ENCODE measurements at places on chromosomes 16 and 17.
A peak's percentile ranks its signal among the peaks of the same experiment; 100 is the strongest.

- DNase-seq, result peak; percentile 77
These were observed 86.6 kb downstream of the SNX11 start for GRCh38 chr17:48194097-48194550.

GRCh38 chr17:32689348-32689747 lies 187.6 kb downstream of the MYO1D start:
- DNase-seq, result no peak

- no peak for DNase-seq
These were observed 39.4 kb upstream of the FOXF1 start for GRCh38 chr16:86470964-86471363.

GRCh38 chr17:16398270-16399267 lies 16.8 kb upstream of the TRPV2 start:
- no peak for DNase-seq

DNA sequence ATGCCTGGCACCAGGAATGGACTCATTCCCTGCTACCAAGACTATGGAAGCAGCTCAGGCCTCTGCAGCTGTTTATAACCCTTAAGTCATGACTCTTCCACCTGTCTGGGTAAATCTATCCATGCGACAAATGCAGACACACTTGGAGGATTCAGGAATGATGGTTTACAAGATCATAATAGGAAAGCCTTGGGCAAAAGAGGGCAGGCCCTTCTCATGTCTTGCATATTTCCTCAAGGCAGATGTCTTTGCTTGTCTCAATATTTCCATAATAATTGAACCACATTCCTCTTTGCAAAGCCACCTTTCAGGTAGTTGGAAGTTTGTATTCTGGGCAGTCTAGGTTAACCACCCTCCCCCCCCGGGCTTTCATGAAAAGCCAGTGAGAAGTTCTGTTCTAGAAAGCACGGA lies 884 bp upstream of the JPT1 start:
- no peak for DNase-seq

DNA sequence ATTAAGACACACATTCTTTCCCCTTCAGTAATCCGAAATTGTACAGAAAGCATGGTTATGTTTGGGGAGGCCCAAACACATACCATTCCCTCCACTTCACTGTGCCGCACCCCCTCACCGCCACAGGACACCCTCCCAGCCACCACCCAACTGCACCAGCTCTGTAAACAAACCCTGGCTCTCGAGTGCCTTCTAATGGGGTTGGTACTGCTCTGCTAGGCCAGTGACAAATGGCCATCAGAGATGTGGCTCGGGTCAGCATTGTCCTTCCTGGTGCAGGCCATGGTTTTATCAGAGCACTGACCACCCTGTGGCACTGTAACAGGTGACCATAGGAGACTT lies 24.0 kb upstream of the SREBF1 start:
- no peak for DNase-seq

DNA sequence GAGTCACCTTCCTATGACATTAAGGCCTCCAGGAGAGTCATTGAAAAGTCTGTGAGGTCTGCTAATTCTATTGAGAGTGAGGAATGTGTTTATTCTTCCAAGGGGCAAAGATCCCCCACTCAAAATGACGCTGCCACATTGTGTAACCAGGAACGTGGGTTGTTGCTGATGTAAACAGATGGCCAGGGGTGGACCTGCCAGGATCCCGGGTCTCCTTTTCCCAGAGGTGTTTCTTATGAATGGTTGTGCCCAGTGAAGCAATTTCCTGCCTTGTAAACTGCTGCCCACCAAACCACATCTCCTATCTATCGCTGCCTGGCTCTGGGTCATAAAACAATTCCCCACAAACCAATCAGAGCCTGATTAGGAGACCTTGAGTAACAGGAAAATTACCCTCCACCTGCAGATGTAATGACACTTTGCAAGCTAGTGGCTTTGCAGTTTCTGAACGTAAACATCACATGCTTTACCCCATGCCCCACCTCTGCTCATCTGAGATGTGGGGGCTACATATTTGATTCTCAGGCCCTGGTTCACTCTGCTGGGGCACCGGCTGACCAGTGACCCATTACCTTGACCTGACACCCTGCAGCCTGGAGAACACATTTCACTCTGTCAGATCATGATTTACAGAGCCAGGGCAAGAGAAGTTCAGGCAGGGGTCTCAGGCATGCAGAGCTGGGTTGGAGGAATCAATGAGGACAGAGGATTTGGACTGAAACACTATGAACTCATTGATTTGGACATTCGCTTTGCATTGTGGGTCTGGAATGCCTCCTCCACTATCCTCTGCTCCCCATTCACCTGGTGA lies 33.1 kb upstream of the DDX52 start:
- DNase-seq, result no peak

- DNase-seq, result no peak
These were observed 2.9 kb upstream of the MYO1C start for GRCh38 chr17:1495265-1495989.

DNA sequence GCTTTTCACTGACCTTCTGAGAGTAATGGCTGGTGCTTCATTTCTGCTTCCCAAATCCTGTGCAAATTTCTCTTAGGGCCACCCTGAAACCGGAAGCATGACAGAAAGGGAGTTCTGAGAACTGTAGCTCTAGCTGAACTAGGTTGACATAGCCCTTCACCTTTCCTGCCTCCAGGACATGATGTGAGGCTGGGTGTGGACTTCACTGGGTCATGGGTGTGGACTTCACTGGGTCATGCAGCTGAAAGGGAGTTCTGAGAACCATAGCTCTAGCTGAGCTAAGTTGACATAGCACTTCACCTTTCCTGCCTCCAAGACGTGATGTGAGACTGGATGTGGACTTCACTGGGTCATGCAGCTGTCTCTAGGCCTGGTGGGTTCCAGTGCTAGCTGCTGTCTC lies 54.3 kb upstream of the NLRP1 start:
- DNase-seq, result no peak

GRCh38 chr17:13413001-13413400 lies 188.7 kb downstream of the HS3ST3A1 start:
- peak; percentile 36 for DNase-seq

- DNase-seq, result peak; percentile 96
These were observed 71.3 kb downstream of the SMG6 start for GRCh38 chr17:2232244-2232638.

DNA sequence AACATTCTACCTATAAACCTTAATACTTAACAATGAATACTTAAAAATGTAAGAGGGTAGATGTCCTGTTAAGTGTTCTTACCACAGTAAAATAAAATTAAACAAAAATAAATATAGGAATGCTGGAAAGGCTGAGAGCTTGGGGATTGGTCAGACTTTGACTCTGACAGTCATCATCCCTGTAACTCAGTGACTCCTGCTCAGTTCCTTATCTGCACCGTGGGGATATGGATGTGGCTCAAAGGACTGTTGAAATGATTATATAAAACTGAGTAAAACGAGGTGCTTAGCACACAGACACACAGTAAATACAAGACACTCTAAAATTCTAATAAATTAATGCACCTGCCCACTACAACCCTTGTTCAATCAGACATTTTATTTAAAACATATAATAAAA lies 338.6 kb downstream of the TMEM114 start:
- DNase-seq, result no peak

GRCh38 chr17:73625006-73625405 lies 19.2 kb downstream of the SDK2 start:
- no peak for DNase-seq

- peak; percentile 76 for DNase-seq
These were observed 121.9 kb downstream of the CDYL2 start for GRCh38 chr16:80682421-80683070.

GRCh38 chr16:8928467-8928957 lies 35.2 kb downstream of the USP7 start:
- DNase-seq, result no peak

GRCh38 chr17:55540414-55541091 lies 29.3 kb upstream of the SMIM36 start:
- DNase-seq, result peak; percentile 81

GRCh38 chr16:84656649-84657048 lies 8.3 kb downstream of the KLHL36 start:
- no peak for DNase-seq

- no peak for DNase-seq
These were observed 7.9 kb downstream of the KLHDC4 start for GRCh38 chr16:87757841-87758426.

DNA sequence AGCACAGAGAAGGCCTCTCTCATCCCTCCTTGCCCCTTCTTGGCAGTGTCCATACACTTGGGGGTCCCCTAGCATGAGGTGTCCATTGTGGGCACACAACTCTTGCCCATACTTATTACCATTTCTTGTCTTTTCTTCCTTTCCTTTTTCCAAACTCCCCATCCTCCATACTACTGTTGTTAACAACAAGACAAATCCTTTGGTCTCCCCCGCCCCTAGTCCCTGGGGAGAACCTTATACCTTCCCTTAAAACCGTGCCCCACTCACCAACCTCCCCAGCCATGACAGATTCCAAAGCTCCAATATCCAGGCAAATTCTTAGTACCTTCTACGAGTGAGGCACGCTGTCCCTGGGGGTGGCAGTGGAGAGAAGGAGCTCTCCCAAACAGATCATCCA lies 82.9 kb downstream of the GAS7 start:
- DNase-seq, result no peak

DNA sequence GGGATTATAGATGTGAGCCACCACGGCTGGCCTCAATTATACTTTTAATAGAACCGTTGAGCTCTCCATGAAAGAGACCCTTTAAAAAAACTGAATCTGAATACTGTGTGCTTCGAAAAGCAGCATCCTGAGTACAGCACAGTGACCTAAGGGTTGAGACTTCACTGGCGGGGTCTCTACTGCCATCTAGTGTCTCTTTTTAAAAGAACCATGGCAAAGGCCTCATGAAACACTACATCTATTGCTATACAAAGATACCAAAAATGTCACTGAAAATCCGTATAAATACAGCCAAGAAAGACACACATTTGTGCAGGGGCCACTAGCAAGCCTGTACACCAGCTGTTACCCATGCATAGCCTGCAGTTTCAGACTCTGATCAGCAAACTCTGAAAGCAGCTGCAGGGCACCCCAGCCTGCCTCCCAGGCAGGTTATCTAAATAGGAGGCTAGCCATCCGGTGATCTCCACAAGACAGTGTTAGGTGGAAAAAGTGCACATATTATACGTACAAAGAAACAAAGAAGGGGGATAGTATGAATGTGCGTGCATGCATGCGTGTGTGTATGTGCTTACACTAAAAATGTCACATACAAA lies 35.3 kb downstream of the NPLOC4 start:
- DNase-seq, result peak; percentile 77

GRCh38 chr17:36602924-36603384 lies 1.6 kb downstream of the MRM1 start:
- DNase-seq, result peak; percentile 69

- DNase-seq, result no peak
These were observed 8.3 kb downstream of the TFAP4 start for GRCh38 chr16:4264546-4264945.

GRCh38 chr17:82299452-82299851 lies 18.0 kb downstream of the CD7 start:
- no peak for DNase-seq

DNA sequence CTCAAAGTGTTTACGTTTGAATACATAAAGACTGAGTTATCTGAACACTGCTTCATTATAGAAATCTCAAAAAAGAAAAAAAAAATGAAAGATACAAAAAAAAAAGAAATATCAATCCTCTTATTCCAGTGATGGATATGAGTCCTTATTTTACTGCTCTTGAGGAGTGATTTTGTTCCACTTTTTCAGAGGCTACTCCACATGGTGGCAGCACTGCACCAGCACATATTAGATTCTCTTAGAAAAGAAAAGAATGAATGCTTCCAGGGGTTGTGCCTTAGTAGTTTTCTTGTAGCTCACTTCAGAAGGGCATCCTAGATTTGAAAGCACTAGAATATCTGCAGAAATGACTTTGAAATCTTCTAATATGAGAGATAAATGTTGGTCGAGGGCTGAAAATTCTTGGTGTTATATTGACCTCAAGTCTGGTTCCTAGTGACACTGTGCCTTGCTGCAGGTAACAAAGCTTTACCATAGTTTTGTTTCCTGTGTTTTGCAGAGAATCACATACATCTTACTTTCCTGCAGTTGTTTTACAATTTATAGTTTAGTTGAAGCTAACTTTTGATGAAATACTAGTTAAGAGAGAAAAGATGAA lies 25.9 kb downstream of the AP2B1 start:
- peak; percentile 46 for DNase-seq

- no peak for DNase-seq
These were observed 33.8 kb downstream of the CACNA1G start for GRCh38 chr17:50594128-50594823.

- DNase-seq, result no peak
These were observed 128.4 kb upstream of the GOT2 start for GRCh38 chr16:58862334-58863021.

DNA sequence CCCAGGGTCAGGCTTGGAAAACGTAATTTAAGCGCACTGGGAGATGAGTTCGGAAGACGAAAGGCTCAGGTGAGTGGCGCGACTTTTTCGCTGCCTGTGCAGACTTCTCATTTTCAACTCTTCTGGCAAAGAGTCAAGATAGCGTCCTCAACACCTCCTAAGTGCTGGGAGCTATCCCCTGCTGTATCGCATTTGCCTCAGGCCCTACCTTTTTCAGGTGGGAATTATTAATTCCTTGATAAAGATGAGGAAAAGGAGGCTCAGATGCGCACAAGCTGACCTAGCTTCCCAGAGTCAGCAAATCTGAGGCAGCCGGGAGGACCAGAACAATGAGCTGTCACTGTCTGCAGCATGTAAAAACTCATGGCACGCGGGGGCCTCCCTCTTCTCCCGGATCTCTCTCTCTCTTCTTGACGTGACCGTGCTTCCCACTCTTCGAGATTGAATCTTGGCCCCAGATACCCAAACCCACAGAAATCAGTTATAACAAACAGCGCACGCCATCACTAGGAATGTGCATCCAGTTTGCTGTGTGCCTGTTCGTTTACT lies 512 bp upstream of the ADAMTS18 start:
- DNase-seq, result no peak

DNA sequence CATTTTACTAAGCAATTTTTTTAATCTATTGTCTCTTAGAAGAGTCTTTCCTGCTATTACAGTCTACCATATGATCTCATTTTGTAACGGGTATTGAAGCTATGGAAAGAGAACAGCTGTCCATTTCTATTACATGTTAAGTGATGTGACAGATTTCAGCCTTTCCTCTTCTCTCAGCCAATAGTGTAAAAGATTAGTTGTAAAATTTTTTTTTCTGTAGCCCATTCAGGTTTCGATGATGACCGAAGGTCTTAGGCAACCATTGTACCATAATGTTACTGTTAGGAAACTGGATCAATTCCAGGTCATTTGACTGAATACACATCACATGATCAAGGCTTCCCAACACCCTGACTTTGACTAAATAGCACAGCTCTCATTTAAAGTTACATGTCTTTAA lies 147.6 kb upstream of the HLF start:
- no peak for DNase-seq

GRCh38 chr16:81478876-81479511 lies 34.4 kb downstream of the CMIP start:
- DNase-seq, result no peak

GRCh38 chr16:30527635-30528178 lies 1.3 kb upstream of the ZNF768 start:
- no peak for DNase-seq

- DNase-seq, result no peak
These were observed 11.5 kb downstream of the CLUH start for GRCh38 chr17:2700030-2700490.

GRCh38 chr17:21592774-21593173 lies 99.5 kb upstream of the KCNJ18 start:
- DNase-seq, result no peak

All from fibroblast of skin of right quadriceps (primary cell).